NB4 (cell line): ENCODE measurements at places on chromosomes 3 and 15.

- no peak for DNase-seq
Observed at GRCh38 chr15:65374821-65375401, 2.9 kb downstream of the IGDCC3 start.

GRCh38 chr15:40684381-40684780 is 10.6 kb upstream of the RAD51 start:
- no peak for DNase-seq

DNA sequence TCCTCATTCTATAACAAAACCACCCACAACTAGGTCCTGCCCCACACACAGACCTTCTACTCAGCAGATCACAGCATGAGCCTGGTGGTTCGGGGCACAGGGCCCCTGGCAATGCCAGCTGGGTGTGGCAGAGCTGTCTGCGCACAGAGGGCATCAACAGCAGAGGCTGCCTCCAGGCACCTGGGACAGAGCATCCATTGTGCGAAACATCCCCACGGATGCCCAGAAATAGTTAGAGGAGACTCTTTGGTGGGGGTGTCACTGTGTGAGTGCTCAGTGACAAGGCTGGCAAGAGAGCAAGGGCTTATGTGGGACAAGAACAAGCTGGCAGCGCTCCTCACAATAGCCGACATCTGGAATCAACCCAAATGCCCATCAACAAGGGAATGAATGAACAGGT is 487.4 kb upstream of the PROK2 start:
- DNase-seq: no peak

- DNase-seq: peak; percentile 29
Observed at GRCh38 chr3:13273604-13274105, 146.5 kb downstream of the NUP210 start.

GRCh38 chr3:94544131-94544789 is 481.4 kb downstream of the NSUN3 start:
- no peak for DNase-seq

DNA sequence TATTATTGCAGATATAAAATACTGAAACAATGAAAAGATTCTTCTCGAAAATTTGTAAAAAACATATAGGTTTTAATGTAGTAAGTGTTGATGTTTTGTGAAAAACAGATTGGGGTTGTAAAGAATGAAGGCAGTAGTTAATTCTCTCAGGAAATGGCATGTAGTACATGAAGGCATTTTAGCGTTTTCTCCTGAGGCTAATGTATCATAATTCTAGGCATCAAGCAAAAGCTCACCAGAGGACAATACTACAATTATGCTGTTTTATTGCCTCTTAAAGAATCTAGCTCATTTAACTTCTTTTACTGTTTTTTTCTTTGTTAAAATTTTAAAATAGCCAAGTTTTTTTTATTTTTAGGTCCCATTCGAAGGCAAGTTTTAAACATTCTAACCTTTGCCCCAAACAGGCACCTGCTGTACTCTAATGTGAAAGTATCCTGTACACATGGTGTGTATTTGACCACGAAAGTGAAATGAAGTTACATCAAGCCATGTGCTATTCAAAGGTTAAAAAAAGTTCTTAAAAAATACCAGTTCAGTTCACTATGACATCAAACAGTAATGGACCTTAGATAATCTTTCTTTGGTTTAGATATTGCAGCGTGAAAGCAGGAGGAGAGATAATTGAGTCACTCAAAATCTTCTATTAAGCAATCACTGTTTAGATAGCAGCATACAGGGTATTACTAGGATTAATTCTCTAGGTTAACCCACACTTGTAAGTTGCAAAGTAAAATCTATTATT is 163.6 kb downstream of the ECT2 start:
- DNase-seq: no peak

DNA sequence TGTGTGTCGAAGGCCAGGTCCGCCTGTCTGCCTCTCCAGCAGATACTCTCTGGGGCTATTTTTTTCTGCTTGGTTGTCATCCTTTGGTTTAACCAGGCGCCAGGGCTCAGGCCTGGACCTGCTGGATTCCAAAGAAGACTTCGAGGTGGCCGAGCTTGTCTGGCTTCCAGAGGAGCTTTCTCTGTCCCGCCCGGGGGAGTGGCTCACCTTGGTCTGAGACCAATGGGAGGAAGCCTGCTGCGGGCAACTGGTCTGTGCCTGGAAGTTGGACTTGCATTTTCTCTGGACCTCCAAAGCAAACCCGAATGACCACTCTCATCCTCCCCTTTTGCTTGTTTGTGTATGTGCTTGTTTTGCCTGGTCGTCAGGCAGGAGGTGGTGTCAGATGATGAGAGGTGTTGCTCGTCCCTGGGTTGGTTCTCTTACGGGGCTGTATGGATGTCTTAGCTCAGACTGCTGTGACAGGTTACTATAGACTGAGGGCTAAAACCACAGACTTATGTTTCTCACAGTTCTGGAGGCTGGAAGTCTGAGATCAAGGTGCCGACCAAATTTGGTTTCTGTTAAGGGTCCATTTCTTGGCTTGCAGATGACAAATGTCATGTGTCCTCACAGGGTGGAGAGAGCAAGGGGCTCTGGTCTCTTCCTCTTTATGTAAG is 19.3 kb downstream of the IGF1R start:
- DNase-seq: no peak

DNA sequence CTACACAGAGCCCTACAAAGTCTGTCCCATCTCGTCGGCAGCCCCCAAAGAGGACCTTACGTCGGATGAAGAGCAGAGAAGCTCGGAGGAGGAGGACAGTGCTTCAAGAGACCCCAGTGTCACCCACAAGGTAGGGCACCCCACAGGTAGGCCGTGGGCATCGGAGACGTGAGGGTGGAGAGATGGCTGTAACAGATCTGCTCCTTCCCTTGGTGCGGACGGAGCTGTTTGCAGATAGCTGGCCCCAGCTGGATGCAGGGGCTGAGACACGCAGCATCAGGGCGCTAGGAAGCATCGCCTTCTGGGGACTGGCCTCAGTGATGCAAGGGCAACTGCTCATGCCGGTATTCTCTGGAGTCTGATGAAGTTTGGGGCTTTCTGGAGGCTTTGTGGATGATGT is 45.4 kb downstream of the FGD5 start:
- DNase-seq: no peak

DNA sequence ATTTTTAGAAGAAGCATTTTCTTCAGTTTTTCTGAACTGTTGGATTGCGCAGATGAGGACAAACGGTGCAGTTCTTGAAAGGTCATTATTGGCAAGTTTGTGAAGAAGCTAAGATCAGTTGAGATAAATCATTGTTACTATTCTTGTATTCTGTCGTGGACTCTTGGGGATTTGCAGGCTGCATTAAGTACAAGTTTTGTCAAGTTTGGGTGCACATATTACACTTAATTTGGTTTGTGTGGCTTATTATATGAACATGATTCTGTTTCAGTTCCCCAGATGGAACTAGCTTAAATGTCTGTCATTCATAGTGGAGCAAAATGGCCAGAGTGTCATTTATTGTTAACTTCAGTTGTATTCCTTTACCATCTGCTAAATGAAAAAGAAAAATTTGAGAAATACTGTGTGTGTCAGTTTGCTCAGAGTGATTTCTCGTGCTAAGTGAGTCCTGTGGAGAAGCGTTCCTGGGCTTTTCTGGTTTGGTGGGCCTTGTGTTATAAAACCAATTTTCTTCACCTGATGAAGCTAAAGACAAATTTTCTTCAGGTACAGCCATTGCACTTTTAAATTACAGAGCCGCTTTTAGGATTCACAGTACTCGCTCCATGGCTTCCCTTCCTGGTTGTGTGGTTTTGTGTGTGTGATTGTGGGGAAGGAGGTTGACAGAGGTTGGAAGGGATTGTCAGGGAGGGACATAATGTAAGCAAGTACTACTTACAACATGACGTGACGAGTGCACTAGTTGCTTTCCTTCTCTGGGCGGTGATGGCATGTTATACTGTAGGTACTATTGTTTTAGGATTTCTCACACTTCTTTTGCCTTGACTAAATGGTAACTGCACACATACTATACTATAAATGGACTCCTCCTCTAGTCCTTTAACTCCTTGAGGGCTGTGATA is 1.7 kb downstream of the AKAP13 start:
- DNase-seq: peak; percentile 23

DNA sequence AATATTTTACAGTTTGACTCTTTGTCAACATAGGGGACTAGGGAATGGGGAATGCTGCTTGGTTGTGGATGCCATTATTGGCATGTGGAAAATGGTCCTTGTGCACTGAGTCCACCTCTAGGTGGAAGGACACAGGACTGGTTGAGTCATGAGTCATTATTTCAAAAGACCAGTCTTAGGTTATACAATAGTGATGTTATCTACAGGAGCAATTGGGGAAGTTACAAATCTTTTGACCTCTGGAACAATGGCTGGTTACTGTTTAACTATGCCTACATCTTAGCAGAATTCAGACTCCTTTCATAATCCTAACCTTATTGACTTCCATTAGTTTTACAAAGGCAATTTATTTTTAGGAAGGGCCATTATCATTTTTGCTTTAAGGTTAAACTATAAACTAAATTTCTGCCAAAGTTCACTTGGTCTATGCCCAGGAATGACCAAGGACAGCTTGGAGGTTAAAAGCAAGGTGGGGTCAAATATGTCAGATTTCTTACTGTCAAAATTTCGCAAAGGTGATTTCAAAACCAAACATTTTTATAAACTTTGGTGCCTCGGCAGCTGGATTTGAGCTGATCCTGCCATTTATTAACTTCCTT is 11.8 kb upstream of the CCR8 start:
- peak; percentile 87 for DNase-seq

DNA sequence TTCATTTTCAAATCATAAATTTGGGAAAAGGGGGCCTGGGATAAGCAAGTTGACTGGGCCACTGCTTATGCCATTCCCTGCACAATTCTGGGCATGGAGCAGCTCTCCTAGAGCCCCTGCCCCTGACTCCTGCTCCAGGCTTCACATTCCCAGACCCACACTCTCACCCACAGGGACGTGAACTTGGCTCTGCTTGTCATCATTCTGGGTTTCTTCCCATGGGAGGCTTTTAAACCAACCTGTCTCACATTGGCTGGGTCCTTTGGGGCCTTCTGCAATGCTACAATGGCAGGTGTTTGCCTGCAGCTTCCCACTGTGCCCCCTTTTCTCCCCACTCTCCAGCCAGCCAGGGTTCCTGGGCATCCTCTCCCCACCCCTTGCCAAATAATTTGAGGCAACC is 49.1 kb downstream of the CYP19A1 start:
- DNase-seq: no peak

DNA sequence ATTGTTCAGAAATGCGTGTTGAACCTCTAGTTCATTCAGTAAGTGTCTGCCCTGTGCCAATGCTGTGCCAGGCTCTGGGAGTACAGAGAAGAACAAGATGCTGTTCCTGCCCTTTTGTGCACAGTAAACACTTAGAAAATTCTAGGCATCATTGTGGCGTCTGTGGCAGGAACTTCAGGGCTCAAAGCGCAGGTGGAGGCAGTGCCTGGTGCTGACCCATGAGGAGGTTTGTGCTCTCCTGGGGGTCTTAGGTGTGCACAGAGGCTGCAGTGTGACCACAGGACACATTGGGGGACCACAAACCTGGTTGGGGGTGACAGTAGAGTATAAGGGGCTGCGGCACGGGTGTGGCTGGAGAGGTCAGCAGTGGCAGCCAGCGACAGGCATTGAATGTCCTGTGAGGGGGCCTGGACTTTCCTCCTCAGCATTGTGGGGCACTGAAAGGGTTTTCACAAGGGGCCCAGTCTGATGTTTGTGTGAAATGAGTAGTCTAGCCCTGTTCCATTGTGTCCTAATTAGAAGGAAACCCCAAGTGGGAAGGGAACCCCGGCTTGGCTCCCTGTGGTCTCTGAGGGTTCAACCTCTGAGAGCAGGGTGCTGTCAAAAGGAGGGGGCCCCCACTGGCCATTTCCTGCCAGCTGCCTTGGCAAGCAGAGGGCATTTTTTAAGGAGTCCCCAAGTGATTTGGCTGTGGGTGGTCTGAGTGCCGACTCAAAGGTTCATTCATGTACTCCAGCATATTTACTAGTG is 20.9 kb downstream of the MRAS start:
- no peak for DNase-seq

GRCh38 chr3:30516238-30516637 is 90.2 kb upstream of the TGFBR2 start:
- no peak for DNase-seq

DNA sequence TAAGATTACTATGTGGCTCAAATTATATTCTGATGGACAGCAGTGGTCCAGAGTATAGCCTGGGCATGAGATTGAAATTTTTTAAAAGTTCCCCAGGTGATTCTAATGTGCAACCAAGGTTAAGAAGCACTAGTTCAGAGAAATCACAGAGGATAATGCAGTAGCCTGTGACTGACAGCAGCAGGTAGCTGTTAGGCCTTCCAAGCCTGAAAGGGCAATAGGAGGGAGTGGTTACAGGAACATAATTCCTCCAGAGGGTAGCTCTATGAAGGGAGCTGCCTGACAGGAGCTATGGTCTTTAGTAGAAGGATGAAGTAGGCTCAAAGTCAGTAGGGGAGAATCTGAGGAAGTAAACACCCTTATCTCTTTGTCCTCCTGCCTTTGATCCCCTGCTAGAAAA is 342.9 kb upstream of the PPP2R3A start:
- DNase-seq: no peak

DNA sequence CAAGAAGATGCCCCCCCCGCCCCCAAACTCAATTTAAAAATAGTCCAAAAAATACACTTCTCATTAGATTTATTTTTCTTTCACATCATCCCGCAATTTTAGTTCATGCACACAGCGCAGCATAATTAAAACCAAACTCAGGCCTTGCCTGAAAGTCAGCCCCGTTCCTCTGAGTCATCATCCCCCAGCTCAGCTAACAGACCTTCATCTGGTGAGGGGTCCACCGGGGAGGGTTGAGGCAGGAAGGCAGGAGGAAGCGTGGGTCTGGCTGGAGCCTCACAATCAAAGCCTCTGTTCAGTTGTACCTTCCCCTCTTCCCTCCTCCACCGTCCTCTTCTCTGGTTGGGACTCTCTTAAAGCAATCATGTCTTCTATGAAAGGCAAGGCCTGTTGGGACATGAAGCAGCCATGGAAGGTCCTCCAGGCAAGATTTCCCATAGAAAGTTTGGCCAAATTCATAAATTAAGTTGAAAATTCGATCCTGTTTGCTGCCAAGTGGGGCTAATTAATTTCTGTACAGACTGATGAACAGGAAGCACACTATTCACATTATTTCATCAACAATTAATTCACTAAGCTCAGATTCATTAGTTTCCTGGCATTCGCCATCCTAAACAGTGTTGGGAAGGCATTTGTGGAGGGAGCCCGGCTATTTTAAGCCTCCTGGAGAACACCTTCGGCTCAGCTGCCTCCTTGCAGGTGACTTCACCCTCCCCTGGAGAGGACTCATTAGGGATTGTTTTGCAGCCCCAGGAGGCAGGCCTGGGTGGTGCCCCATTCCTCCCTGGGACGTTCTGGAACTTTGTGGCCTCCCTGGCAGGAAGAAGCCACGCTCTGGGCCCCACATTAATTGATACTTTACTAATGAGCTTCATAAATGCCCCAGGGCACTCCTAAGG is 72.3 kb upstream of the BNC1 start:
- no peak for DNase-seq

GRCh38 chr3:117616227-117616626 is 906.6 kb downstream of the TUSC7 start:
- no peak for DNase-seq

DNA sequence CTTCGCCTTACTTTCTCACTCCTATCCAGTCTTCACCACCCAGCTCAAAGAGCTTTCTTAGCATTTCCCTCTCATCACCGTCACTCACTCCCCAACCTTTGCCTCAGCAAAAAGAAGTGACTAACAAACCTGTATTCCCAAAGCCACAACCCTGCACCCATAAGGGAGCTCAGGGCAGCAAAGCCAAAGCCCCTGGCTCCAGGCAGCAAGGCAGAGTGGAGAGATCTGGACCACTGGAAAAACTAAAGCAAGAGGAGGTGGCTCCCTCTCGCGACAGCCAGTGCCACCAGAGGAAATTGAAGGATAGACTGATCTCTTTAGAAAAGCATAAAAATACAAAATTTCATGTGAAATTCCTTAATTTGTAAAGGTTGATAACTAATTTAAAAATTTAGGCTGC is 25.1 kb upstream of the CDCP1 start:
- DNase-seq: no peak

- peak; percentile 27 for DNase-seq
Observed at GRCh38 chr3:132536442-132537153, 60.5 kb upstream of the ACKR4 start.
